ENCODE measurements at places on chromosomes 13 and 19.

- DNase-seq: no peak
Measured at GRCh38 chr13:111511805-111512504, 191.5 kb downstream of the TEX29 start.

DNA sequence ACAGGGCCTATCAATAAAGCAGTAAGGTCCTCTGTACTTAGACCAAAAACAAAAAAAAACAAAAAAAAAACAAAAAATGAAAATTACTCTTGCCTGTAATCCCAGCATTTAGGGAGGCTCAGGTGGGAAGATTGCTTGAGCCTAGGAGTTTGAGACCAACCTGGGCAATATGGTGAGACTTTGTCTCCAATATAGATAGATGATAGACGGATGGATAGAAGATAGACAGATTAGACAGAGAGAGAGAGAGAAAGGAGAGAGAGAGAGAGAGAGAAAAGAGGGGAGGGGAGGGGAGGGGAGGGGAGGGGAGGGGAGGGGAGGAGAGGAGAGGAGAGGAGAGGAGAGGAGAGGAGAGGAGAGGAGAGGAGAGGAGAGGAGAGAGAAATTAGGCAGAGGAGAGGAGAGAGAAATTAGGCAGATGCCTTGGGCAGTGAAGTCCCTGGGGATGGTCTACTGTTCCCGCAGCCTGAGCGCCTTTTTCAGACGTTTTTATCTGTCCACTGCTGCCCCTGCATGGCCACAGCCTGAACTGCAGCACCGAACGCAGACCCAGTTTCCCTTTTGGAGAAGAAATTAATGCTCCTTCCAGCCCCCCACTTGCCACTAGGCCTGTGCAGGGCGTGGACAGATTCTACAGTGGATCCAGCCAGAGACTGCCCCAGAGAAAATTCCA is 9.8 kb upstream of the ZNF627 start:
- peak; percentile 78 for DNase-seq

DNA sequence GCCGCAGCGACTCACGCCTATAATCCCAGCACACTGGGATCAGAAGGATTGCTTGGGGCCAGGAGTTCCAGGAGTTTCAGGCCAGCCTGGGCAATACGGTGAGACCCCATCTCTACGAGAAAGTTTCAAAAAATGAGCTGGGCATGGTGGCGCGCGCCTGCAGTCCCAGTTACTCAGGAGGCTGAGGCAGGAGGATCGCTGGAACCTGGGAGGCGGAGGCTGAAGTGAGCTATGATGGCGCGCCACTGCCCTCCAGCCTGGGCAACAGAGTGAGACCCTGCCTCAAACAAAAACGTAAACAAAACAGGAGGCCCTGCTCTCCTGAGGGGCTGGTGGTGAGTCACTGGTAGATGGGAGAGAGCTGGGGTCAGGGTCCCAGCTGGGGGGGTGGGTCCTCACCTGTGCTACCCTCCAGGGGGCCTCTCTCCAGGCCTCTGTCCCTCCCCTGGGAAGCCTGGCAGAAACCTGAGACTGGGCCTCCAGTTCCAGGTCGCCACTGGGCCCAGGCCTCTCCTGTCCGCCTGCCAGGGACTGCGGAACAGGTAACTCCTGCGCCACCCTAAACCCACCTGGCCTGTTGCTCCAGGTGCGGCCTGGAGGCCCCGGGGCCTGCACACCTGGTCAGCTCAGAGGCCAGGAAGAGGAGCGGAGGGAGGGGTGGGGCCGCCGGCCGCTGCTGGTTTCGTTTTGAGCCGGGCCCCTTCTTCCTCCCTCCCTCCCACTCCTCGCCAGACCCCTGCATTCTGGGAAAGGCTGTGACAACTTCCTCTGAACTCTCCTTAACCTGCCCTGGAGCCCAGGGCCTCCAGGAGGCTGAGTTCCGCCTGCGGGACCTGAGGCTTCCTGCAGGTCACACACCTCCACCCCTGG is 17.2 kb upstream of the ZBTB7A start:
- no peak for DNase-seq

GRCh38 chr19:32977280-32977679 is 5.2 kb downstream of the FAAP24 start:
- no peak for DNase-seq
